ENCODE measurements at places on chromosomes 7 and 10.

DNA sequence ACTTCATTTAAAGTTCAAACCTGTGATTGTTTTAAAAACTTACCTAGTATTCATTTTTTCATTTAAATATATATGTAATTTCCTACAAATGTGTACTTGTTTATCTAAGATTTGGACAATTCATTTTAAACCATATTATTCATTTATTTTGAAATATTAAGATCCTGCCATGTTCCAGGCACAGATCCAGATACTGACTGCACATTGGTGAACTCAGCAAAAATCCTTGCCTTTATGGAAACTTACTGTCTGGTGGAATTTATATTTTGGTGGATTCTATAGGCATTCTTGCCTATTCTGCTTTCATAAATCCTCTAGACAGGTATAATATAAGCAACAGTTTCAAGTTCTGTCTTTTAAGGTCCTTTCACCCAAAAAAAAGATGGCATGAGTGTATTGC, 48.3 kb upstream of the RPA3 start:
- no peak for DNase-seq

DNA sequence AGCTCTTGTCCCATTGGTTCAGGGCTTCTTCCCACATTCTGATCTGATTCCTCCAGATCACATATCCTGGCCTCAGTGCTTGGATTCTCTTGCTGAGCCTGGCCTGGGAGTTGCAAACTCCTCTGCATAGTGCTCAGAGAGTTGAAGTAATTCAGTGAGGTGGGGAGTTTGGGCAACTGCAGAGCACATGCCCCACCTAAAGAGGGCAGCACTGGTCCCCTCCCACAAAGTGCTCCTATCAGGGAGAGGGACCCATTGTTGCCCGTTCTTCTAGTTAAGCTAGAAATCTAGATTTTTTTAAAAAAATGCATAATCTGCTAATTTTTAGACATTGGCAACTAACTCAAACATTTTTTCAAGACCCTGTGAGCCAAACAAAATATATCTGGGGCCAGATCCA, 45.1 kb downstream of the CHN2 start:
- DNase-seq: no peak

DNA sequence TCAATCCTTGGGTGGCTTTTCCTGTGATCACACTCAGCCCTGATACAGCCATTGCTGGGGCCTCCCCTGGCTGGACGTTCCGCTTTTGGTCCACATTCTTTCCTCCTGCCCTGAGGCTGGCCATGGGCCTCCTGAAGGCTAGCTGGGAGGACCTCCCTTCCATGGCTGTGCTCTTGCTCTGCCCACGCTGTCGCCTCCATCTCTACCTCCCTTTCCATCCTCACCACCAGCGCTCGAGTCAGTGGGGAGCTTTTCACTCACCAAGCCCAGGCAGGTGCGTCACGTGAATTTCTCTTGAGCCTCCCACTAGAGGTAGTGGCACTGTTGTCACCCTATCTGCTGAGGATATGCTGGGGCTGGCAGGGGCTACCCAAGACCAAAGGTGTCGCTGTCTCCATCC, 85.9 kb downstream of the BMS1 start:
- DNase-seq: no peak

DNA sequence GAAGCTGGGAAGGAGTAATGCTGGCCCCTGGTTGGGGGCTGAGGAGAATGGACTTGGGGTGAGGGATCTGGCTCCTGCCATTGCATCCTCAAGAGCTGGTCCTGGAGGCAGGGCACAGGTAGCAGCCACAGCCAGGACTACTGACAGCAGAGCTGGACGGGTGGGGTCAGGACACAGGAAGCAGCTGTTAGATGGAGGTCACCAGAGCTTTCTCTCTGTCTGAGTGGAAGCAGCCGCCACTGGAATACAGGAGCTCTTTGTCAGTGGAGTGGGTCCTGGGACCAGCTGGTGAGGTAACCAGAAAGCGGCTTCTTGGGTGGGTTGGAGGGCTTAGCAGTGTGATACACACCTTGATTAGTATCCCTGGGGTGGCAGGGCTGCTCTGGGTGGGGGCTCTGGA, 58.1 kb upstream of the AQP1 start:
- DNase-seq: no peak

- no peak for DNase-seq
Measured at GRCh38 chr10:106795619-106796018, 368.9 kb downstream of the SORCS1 start.

DNA sequence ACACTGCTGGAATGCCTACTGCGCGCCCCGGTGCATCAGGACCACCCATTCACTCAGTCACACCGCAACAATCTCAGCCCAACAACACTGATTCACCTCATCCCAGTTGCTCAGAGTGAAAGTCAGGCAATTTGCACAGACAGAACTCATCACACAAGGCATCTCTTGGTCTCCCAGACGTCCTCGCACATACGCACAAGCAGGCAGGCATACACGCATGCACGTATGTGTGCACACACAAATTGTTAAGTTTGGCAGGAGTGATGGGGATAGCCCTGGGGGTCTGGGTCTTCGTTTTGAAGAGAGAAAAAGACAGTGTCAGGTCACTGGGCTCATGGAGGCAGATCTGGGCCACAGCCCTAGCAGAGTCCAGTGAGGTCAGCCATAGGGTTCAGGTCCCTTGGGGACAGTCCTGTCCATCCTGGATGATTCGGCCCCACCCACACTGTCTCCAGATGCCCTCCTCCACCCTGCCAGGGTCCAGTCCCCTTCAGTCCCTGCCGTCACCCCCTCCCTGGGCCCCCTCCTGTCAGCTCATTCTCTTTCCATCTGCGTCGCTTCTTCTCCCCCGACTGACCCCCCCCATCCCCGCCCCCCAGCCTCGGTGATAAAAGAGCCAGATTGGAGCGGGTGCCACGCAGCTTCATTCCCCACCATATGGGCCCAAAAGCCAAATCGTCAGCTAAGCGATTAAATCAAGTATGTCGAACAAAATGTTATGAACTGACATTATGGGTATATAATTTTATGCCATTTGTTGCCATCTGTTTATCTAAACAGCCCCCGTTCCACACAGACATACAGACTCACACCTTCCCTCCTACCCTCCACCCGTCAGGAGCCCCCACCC, 48.5 kb upstream of the SLF2 start:
- DNase-seq: no peak

- DNase-seq: no peak
Measured at GRCh38 chr7:101162551-101163278, 2.7 kb downstream of the VGF start.

DNA sequence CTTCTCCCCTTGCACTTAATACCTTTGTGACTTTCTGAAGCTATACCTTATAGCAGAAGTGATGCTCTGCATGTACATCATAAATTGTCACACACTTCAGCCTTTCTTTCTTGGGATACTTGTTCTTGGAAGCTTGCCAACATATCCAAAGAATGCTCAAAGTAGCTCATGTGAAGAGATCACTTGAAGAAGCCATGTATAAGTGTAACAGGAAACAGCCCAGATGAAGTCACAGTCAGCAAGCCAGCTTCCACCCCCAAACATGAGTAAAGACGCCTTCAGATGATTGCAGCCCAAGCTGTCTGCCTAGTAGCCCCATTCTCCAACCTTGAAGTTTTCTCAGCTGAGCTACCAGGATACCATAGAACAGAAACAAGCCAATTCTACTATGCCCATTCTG, 50.9 kb downstream of the DGKB start:
- no peak for DNase-seq

GRCh38 chr7:112395411-112395810, 54.8 kb upstream of the IFRD1 start:
- DNase-seq: no peak

DNA sequence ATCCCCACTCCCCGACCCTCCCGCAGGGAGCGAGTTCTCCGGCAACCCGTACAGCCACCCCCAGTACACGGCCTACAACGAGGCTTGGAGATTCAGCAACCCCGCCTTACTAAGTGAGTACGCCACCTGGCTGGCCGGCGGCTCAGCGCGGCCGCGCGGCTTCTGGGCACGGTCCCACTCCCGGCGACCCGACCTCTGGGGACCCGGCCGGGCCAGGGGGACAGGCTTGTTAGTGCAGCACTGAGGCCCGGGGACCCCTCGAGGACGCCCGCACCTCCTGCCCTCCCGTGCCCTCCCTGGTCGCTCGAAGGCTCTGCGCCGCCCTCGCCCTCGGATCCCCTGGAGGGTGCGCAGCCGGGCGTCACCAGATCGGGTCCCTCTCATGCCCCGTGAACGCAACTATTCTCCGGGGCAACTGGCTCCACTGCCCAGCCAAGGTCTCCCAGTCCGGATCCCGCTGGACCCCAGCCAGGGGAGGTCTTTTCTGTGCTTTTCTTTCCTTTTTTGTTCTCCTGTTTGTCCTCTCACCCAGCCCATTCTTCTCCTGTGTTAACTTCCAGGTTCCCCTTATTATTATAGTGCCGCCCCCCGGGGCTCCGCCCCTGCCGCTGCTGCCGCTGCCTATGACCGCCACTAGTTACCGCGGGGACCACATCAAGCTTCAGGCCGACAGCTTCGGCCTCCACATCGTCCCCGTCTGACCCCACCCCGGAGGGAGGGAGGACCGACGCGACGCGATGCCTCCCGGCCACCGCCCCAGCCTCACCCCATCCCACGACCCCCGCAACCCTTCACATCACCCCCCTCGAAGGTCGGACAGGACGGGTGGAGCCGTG, 81.8 kb downstream of the PAX2 start:
- DNase-seq: no peak

DNA sequence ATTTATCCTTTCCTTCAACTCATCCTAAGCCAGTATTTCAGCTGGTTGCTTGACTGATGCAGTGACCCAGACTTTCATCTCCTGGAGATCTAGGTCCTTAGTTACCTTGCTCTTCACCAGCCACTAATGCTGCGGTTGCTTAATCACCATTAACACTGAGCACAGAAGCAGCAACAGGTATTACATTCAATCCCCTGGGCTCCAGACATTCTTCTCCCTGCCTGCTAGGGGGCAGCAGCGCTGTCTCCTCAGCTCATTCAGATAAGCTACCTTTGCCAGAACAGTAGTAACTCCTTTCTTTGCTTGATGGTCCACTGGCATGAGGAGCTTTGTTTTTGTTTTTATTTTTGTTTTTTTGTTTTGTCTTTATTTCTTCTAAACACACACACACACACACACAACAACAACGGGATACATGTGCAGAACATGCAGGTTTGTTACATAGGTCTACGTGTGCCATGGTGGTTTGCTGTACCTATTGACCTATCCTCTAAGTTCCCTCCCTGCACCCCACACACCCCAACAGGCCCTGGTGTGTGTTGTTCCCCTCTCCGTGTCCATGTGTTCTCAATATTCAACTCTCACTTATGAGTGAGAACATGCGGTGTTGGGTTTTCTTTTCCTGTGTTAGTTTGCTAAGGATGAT, 1043.2 kb upstream of the C7orf33 start:
- DNase-seq: peak; percentile 67

DNA sequence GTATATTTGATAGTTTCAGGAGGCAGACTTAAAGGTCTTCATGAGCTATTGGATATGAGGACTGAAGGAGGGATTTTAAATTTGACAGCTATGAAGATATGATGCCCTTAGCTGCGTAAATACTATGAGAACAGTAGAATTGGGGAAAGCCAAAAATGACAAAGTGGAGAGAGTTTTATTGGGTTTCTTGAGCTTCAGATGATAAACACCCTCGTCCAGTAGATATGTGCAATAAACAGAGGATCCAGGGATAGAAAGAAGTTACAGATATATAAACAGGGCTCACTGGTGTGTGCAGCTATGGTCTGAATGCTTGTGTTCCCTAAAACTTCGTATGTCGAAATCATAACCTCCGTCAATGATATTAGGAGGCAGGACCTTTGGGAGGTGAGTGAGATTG, 131.3 kb downstream of the INHBA start:
- no peak for DNase-seq

DNA sequence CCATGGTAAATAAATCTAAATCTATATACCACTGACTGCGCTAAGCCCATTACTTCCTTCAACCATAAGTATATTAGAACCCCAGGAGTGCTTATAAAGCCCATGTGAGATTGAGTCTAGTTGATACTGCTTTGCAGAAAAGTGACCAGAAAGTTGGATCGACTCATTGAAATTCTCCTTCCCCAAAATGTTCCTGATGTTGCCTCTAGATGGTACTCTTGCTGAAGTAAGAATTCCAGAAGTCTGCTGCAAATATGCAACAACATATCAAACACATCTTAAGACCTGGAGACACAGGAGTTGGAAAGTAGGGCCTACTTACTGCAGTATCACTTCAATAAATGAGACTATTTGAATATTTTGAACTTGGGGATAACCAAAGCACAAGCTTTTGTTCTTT, 550.8 kb downstream of the IPMK start:
- DNase-seq: no peak

DNA sequence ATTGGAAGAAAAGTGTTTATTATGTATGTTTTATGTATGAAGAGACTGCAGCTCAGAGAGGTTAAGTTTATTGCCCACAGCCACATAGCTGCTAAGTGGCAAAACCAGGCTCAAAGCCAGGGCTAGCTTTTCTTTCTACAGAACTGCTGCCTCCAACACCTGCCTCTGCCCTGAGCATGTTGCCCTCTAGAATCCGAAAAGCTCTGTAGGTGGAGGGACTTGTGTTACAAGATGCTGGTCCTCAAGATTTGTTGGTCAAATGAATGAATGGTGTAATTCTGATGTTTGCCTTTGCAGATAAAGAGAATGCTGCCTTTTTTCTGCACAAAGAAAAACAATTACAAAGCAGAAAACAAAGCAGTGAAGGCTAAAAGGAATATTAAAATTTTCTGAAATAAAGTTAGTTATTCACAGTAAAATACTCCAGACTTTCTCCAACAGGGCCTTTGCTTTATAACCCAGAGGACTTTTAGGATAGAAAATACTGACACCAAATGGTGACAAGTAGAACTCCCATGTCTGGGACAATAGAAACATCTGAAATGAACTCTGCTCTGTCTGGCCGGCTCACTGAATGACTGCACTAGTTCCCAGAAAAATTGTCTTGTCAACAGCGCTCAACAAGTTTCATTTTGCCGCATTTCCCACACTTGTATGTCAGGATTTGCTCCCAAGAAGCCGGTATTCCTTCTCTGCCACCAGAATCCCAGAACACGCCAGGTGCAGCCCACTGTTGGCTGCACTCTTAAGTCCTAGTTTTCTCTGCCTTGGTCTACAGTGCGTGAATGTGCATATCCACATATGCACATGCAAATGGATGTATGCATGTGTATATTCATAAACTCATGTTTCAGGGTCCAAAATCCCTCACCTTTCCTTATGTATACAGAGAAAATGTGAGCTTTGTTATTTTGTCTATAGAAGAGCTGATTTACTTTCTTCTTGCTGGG, 11.0 kb upstream of the DNTT start:
- DNase-seq: peak; percentile 17

- DNase-seq: no peak
Measured at GRCh38 chr10:809671-810350, 120.3 kb upstream of the DIP2C start.

GRCh38 chr7:2170576-2171521, 61.9 kb downstream of the MAD1L1 start:
- DNase-seq: no peak

DNA sequence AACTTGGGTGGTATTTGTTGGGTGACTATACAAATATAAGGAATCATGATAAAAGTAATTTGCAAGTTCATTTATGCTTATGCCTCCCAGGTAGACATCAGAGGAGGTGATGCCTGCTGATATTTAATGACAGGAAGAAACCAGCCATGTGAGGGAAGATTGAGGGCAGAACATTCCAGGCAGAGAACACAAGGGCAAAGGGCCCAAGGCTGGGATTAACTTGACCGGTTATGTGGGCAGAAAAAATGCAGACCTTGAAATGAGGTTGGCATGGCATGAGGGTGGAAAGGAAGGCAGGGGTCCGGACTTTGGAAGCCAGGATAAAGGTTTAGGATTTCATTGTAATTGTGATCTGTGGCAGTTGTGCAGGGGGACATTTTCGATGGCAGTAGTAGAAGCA, 68.0 kb upstream of the MTPN start:
- no peak for DNase-seq
